ENCODE measurements at places on chromosomes 3 and 15.
A peak's percentile ranks its signal among the peaks of the same experiment; 100 is the strongest.

DNA sequence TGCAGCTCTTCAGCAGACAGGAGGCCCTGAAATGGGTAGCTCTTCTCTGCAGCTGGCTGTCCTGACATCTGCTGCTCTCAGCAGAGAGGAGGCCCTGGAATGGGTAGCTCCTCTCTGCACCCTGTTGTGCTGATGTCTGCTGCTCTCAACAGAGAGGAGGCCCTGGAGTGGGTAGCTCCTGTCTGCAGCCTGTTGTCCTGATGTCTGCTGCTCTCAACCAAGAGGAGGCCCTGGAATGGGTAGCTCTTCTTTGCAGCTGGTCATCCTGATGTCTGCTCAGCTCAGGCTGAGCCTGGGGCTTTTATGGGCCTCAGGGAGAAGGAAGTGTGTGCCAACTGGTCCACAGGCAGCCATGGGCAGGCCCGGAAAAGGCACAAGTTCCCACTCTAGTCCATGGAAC lies 66.6 kb downstream of the PIK3CB start:
- no peak for DNase-seq

- no peak for DNase-seq
Measured at GRCh38 chr15:89827829-89828228, 13.2 kb upstream of the ANPEP start.

DNA sequence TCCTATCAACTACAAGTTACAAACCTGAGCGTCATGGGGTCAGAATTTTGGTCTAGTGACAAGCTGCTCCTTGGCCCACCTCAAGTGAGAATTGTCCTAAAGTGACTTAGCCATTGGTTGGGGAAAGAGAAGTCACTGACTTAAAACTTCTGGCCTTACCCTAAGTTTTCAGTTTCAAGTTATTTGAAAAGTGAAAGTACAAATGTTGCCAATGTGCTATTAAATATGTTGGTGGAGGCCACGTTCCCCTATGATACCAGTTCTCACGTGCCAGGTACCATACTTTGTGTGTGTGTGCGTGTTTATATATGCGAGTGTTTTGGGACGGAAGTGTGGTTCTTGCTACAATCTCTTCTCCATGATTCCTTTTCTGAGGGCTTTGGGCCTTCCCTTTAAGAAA lies 22.6 kb upstream of the RASGRP1 start:
- DNase-seq, result no peak

DNA sequence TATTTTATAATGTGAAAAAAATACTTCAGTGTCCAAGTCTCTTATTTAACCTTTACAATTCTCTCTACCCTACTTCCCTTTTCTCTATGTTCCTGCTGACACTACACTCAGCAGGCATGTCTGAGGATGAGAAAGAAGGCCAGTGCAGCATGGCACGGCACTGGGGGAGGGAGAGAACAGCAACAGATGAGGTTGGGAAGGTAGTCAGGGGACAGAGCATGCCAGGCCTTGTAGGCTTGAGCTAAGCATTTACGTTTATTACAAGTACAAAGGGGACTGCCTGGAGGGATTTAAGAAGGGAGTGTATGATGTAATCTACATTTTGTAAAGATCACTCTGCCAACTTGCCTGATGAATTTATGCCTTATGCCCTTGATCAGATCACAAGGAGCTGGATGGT lies 117.3 kb upstream of the WNT5A start:
- DNase-seq, result no peak

- no peak for DNase-seq
Measured at GRCh38 chr3:172189213-172189612, 149.8 kb downstream of the FNDC3B start.

GRCh38 chr15:38647683-38648082 lies 83.1 kb upstream of the RASGRP1 start:
- peak; percentile 15 for DNase-seq

DNA sequence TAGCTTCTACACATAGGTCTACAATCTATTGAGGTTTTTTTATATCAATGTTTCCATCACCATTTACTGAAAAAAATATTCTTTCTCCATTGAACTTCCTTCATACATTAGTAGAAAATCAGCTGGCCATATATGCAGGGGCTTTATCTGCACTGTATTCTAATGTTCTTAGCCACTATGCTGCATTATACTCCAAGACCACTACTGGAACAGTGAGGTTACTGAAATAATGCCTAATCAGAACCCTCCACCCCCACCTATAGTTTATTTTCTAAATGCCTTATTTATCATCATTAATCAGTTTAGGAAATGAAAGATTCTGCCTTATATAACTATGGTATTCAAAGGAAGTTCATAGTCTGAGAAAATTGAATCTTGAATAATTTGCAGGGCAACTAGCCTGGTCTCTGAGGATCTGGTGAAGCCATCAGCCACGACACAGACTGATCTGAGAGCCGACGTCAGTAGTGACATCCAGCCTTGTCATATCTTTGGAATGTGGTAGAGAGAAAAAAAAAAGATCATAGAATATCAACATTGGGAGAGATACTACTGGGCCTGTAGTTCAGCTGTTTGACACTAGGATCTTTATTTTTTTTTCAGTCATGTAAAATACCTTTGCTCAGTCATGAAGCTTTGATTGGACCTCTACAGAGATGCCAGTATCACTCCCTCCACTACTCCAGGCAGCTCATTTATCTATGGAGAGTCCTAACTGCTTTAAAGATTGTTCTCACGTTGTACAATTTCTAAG lies 66.6 kb downstream of the P3H2 start:
- DNase-seq, result peak; percentile 86

GRCh38 chr3:72728958-72729467 lies 119.2 kb downstream of the SHQ1 start:
- DNase-seq, result no peak

GRCh38 chr3:170746175-170746942 lies 123.6 kb downstream of the RPL22L1 start:
- DNase-seq, result no peak

DNA sequence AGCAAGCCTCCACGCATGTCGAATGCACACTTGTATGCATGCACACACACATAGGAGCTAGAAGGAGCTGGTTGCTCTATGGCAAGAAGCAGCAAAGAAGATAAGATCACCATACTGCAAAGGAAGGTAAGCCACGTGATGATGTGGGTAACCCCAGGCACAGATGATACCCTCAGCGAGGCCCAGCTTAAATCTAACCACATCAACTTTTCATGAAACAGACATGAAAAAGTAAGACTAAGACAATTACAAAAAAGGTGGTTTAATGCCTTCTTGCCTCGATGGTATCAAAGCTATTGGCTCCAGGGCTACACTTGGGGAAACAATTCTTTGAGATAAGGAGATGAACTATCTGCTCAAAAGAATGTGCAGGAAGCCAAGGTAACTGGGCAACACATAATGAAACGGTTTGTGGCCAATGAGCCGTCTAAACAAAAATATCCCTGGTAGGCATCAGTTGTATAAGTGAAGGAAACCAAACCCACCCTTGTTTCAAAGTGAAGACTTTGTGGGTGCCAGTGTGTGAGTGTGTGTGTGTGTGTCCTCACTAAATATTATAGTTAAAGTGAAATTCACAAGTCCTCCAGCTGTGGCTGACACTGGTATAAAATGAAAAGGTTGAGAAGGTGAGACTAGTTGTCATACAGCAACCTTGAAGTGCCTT lies 365.7 kb upstream of the ICE2 start:
- DNase-seq, result no peak

GRCh38 chr3:31361371-31362273 lies 171.1 kb upstream of the STT3B start:
- peak; percentile 96 for DNase-seq

DNA sequence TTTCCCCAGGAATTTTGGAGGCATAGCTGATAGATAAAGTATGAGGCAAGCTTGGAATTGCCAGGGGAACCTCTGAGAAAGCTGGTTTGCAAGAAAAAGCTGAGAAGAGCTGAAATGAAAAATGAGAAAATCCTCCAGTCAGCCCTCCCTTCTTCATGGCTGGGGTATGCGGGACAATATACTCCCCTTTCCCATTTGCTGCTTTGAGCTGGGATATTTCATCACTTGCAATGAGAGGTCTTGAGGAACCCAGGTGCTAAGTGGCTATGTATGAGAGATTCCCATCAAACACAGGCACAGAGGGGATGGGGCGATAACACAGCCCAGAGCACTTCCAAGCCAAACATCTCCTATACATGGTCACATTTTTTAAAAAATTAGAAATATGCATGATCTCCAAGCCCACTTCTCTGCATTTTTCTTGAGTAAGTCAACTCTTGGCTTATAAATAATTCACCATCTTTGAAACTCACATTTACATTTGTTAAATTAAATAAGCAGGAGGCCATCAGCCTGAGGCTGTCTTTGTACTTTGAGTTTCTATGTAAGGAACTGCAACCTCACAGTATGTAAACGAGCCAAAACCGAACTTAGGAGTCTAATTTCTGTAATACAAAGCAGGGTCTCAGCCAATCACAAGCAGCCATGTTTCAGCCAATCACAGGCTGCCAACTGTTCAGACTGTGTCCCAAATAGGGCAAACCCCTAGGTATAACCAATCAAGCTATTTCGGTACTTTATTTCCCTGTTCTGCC lies 983.6 kb upstream of the NR2F2 start:
- peak; percentile 11 for DNase-seq

DNA sequence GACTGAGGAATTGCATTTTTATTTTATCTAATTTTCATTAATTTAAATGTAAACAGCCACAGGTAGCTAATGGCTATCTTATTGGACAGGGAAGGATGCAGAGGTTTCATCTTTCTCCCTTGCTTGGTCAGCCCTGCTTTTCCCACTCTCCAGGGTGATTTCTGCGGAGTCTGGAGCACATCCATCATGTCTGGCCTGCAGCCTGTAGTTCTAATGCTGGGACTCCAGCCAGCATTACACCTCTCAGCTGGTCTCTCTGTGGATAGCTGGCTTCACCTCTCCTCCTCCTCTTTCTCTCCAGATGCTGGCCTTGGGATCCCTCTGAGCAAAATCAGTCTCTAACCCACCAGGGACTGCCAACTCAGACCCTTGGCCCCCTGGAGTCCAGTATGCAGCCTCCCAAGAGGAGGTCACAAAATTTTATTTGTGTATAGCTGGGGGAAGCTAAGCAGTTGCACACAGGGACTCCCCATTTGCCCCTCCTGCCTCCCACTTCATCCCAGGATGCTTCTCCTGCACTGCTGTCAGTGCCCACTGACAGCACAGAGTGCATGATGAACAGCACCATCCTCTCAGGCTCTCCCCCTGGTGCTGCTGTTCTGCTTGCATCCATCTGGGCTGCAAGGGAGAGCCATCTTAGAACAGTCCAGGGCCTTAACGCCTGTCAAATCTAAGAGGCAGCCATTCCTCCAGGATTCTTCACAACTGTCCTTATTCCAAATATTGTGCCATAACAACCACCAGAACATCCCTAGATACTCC lies 1.7 kb downstream of the BFSP2 start:
- peak; percentile 17 for DNase-seq

- DNase-seq, result no peak
Measured at GRCh38 chr3:145013931-145014330, 1042.3 kb downstream of the DIPK2A start.

DNA sequence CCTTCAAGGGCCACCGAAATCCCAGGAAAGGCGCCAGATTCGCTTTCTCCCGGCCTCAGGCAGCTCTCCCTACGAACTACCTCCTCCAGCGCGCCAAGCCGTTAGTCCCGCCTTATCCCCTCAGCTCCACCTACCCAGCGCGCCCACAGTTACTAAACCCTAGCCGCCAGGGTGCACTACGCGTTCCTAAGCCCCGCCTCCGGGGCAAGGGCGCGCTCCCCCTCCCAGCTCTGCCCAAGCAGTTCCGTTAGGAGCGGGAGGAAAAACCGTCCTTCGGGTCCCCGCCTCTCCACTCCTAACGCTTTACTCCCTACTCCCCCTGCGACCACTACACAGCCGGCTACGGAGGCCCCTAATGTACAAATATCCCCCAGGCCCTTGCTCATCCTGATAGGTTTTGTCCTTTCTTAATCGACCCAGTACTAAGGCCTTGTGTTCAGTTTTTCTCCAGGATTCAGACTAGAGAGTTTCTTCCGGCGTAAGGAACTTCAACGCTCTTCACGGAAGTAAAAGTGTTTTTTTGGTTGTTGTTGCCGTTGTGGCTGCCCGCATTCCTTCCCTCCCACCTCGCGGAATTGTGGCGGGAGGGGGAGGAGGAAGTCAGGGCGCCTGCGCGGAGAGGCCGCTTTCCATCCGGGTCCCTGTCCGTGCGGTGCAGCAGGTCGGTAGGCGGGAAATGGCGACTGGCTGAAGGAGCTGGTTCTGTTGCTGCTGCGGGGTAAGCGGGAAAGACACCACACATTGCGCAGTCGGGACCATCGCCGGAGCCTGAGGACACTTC lies at the start of gene CTDSPL2:
TSS of gene CTDSPL2 (plus strand) at position 655 of the 781 bp plus-strand sequence. CDS start 31,386 bp downstream, outside the sequence.
- DNase-seq, result peak; percentile 99

GRCh38 chr3:123152687-123153086 lies 49.1 kb upstream of the SEC22A start:
- DNase-seq, result no peak

DNA sequence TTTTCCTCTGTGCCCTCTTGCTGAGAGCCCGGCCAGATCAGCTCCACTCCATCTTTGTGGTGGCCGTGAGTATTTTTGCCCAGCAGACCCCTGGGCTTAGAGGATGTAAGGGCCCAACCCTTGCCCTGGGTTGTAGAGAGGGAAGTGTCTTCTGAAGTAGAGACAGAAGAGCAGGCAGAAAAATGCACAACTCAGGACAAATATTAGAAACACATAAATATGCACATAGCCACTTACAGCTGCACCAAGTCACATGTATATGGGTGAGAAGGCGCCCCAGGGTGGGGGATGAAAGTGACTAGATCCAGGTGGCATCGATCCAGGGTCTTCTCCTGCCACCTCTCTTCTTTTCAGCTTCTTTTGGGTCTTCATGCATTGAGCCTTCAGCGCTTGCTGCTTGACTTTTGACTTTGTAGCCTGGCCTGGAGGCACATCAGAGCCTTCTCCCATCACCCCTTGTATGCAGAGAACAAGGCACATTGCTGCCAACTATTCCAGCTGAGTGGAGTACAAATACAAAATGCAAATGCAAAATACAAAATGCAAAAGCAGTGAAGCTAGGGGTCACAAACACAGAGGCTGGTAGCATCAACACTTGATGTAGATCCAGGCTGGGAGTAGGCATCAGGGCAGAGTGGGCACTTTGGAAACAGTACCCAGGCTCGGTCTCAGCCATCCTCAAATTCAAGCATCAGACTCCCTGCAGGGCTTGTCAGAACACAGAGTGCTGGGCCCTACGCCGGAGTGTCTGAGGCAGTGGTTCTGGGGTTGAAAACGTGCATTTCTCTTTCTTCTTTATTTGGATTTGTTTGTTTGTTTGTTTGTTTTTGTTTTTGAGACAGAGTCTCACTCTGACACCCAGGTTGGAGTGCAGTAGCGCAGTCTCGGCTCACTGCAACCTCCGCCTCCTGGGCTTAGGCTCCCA lies 133.0 kb downstream of the ASB7 start:
- no peak for DNase-seq

Data from fibroblast of skin of right quadriceps (primary cell).